ENCODE measurements at places on chromosomes 12 and 14.

GRCh38 chr14:27863166-27863565, 903.4 kb upstream of the FOXG1 start:
- DNase-seq: no peak

GRCh38 chr12:89661706-89662330, 46.8 kb downstream of the ATP2B1 start:
- no peak for DNase-seq

DNA sequence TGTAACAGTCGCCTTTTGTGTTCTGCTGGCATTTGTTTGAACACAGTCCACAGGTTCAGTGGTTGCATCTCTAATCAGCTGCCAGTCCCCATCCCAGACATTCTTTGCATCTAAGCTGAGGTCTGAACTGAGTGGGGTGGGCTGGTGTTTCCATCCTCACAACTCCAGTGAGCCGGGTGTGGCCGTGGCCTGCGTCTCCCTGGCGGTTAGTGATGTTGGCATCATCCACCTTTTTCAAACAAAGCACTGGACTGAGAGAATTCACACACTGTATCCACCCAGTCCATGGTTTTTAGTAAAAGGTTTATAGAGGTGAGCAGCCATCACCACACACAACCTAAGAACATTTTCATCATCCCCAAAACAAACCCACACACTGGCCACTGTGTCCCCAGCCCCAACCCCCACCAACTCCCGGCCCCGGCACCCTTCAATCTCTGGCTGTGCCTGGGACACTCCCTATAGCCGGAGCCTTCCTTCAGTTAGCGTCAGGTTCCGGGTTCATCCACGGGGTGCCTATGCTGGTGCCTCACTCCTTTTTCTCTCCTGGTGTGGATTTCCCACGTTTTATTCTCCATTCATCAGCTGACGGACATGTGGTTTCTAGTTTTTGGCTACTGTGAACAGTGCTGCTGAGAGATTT, 6.5 kb downstream of the DDX51 start:
- no peak for DNase-seq

GRCh38 chr12:102702447-102703114, 214.5 kb downstream of the PAH start:
- DNase-seq: peak; percentile 31

- peak; percentile 92 for DNase-seq
Measured at GRCh38 chr12:12716793-12717585, at the start of gene CDKN1B. Gene CDKN1B (plus strand): TSS chr12:12717368. CDS start chr12:12717840, 472 bp downstream.

GRCh38 chr12:112503512-112503911, 84.8 kb downstream of the PTPN11 start:
- no peak for DNase-seq

DNA sequence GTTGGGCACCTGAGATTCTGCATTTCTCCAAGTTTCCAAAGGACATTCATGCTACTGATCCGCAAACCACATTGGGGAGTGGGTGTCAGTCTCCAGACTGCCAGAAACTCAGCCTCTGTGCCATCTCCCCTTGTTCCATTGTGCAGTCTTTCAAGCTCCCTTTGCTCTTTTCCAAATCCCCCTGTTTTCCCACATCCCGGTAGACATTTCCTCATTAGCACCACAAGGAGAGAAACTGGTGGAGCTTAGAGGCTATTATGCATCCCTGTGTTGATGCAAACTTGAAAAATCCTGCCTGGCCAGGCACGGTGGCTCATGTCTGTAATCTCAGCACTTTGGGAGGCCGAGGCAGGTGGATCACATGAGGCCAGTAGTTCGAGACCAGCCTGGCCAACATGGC, 10.7 kb downstream of the CCDC63 start:
- peak; percentile 23 for DNase-seq

DNA sequence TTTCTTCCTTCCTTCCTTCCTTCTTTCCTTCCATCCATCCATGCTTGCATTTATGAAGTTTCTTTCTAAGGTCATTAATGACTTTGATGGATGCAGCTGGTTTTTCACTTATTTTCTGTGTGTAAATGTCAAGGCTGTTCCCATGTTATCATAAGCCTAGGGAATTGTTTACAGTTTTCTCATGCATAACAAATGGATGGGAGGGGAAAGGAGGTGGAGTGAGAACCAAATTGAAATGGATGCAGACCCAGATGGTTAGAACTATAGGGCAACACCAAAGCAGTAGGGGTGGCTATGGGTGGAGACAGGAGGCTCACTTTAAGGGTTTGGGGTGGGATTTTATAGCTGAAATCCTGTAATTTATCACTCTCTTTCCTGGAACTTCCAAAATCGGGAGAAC, 146.2 kb downstream of the TPH2 start:
- no peak for DNase-seq

- DNase-seq: no peak
Measured at GRCh38 chr12:19916196-19916753, 452.1 kb upstream of the PDE3A start.

GRCh38 chr14:35044939-35045797, 904 bp upstream of the FAM177A1 start:
- no peak for DNase-seq

DNA sequence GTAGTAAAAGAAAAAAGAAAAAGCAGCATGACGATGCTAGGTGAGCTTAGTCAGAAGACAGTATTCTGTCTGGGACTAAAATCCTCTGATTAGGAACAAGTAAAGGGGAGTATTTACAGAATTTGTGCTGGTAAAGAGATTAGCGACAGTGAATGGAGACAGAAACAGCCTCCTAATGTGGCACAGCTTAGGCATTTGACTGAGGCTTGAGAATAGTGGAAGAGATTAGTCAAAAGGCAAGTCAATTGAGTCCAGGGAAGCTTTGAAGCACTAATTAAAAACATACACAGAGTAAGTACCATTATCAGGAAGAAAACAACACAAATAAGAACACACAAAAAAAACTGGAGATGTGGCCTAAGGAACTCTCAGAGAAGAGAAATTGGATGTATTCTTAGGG, 131.9 kb upstream of the CLEC14A start:
- no peak for DNase-seq

Data from ELF-1 (cell line).